ENCODE measurements at places on chromosomes 2 and 18.
A peak's percentile ranks its signal among the peaks of the same experiment; 100 is the strongest.

DNA sequence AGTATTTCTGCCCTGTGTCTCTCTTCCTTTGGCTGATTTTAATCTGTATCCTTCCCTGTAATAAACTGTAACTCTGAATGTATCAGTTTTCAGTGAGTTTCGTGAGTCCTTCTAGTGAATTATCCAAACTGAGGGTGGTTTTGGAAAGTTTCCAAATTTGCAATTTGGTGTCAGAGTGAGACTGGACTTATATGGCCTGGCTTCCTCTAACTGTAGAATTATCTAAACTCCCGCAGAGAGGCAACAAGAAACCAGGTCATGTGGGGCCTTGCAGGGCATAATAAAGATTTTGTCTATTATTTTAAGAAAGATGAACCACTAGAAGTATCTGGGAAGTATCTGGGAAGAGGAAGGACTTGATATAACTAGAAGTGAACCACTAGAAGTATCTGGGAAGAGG lies 95.3 kb upstream of the RNF152 start:
- DNase-seq, result no peak

DNA sequence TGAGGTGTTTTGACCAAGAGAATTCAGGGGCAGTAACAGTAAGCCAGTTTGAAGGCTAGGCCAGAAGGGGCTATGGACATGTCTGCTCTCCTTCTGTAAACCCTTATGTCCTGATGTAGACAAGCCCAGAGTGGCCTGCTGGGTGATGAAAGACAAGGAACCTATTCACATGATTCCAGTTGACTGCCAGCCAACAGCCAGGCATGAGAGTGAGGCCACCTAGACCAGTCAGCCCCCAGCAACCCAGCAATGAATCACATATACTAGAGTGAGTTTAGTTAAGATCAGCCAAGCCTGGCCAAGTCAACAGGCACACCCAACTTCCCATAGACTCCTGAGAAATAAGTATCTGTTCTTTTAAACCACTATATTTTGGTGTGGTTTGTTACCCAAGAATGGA lies 1889.7 kb upstream of the CELF4 start:
- no peak for DNase-seq

DNA sequence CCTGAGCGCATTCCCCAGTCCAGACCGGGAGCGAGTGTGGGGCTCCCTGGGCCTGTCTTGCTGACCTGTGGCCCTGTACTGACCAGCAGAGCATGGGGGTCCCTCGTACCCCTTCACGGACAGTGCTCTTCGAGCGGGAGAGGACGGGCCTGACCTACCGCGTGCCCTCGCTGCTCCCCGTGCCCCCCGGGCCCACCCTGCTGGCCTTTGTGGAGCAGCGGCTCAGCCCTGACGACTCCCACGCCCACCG lies 5.3 kb downstream of the NEU4 start:
- DNase-seq, result no peak

- DNase-seq, result no peak
These were observed 29.3 kb upstream of the INSIG2 start for GRCh38 chr2:118058951-118059350.

- peak; percentile 21 for DNase-seq
These were observed 57.5 kb downstream of the ZRANB3 start for GRCh38 chr2:135473567-135473966.

DNA sequence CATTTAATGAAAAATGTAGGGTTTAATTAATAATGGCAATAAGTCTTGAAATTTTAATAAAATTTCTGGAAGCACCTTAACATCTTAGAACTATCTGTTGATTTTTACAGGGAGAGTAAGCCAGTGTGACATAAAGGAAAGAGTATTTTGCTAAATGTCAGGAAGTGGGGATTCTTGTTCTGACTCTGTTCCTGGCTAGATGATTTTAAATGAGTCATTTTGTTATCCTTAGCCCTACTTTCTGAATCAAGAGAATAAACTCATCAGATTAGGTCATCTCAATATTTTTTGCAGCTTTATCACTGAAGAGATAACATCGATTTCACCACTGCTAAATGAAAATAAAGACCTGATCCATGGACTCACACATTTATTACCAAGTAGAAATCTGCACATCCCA lies 377.5 kb upstream of the CYRIA start:
- no peak for DNase-seq

DNA sequence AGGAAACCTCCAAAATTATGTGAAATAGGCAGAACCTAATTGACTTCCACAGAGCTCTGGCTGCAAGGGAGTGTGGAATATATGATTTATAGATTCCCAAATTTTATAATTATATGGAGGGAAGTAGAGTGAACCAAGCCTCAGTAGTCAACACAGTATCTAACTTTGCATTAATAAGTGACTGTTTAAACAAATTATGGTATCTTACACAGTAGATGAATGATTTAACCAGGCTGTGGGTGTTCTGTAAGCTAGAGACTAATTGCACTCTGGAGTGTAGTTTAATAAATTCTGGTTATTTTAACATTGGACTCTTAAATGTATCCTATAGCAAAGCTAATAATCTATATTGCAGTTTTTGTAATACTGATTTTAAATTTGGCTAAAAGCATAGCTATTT lies 183.5 kb downstream of the KIAA1328 start:
- DNase-seq, result no peak

DNA sequence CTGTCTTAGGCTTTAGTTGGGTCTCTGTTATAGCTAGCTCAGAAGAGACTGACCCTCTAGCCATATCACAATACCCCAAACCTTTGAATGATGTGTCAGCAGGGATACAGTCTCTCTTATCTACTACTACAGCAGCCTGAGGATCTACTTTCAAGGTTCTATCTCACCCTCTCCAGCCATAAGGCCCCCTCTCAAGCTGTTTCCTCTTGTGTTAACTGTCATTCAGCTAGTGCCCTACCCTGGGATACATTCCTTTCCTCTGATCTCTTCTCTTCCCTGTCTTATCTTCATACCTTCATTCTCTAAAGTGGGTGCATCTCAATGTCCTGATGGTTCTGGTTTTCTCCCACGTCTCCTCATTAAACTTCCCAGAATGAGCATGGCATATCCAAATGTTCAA lies 434.7 kb downstream of the NRXN1 start:
- no peak for DNase-seq

GRCh38 chr2:192137451-192137850 lies 57.3 kb downstream of the TMEFF2 start:
- DNase-seq, result no peak

GRCh38 chr2:236167297-236168109 lies 683 bp downstream of the GBX2 start:
- DNase-seq, result peak; percentile 50

DNA sequence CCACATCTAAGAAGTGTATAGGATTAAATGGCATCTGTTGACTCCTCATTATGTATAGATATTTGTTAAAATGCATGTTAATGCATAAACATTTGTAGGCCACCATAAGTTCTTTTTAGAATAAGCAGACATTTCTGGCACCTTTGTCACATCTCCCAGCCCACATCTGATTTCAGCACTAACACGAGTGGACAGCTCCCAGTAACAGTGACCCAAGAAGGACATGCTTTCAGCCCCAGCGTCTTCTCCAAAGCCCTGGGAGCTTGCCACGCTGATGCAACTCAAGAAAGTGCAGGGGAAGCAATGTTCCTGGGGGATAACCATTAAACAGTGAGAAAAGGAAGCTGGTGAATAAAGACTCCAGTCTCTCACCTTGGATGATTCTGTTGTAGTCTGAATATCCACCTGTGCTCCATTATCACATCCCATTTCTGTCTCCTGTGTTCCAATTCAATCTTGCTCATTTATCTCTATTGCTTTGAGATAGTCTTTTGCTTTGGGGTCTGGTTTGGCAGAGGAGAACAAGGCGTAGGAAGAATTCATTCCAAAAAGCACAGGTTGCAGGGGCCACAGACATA lies 182.6 kb upstream of the THSD7B start:
- DNase-seq, result peak; percentile 55

DNA sequence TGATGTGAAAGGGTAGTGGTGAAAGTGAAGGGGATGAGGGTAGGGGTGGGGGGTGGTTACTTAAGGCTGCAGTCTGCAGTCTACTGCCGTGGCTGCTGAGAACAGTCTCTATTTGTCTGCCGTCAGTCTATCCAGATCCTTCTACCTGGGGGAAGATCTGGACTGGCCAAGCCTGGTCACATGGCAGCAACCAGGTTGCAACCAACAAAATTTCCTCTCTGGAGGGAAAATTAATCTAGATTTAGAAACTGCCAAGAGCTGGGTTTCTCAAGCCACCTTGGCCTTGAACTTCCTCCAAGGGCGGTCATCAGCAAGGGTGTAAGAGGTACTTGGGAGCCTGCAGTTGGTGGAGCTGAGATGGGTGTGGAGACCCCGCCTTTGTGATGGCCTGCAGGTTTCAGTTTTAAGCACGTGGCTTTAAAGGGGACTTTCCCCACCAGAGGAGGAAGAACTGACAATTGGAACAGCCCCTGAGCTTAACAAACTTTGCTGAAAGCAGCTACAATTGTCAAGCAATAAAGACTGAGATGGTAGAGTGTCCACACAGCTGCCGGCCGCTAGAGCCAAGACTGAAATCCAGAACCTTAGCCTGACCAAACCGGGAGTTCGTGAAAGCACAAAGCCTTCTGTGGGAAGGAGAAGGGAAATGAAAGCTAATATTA lies 31.4 kb upstream of the KCMF1 start:
- DNase-seq, result no peak

- DNase-seq, result no peak
These were observed 326.4 kb downstream of the EIPR1 start for GRCh38 chr2:3051266-3051665.

DNA sequence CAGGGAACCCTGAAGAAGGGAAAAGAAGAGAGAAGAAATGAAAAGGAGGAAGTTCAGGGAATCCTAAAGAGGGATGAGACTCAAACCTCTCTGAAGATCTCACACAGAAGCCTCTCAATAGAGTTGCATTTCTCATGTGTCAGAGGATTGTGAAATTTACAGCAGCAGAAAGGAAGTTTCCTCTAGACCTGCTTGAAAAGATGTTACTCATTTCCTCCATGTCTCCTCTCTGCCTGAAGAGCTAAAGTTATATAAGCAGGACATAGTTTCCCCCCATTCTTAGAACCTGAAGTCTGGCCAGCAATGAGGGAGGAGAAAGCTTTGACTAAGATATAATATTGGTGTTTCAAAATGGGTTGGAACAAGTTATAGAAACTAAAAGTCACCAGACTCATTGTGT lies 1155.6 kb downstream of the LRP1B start:
- DNase-seq, result no peak

DNA sequence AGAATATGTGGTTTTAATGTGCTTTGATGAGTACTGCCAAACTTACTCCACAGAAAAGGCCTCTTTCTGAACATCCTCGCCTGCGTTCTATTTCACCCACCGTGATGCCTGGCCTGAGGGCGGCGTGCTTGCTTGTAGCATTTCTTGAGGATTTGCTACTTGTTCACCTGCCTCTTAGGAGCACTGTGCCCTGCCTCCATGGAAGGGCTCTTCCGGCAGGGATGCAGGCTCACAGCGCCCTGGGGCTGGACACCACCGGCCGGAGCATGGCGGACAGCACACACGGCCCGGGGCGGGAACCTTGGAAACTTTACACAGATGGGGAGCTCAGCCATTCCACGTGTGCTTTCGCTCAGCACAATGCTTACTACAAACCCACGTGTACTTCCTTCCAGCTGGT lies 37.1 kb downstream of the ANO7 start:
- no peak for DNase-seq

GRCh38 chr2:194104687-194105086 lies 1552.3 kb upstream of the SLC39A10 start:
- DNase-seq, result no peak

GRCh38 chr2:135093670-135094330 lies 41.7 kb downstream of the RAB3GAP1 start:
- no peak for DNase-seq

GRCh38 chr2:231104115-231104713 lies 20.6 kb downstream of the HTR2B start:
- peak; percentile 59 for DNase-seq

DNA sequence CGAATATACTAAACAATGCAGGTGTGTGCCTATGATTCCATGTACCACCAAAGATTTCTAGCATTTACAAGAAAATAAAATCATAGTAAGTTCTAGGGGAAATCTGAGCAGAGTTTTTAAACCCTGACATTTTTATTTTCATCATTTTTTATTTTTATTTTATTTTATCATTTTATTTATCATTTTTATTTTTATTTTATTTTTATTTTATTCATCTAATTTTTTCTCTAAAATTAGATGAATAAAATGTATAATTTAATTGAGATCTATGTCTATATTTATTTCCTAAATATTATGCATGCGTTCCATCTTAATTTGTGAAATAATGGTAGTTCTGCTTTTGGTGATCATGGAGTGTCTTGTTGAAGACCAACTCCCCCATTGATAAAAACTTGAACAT lies 257.6 kb upstream of the DOK6 start:
- no peak for DNase-seq

DNA sequence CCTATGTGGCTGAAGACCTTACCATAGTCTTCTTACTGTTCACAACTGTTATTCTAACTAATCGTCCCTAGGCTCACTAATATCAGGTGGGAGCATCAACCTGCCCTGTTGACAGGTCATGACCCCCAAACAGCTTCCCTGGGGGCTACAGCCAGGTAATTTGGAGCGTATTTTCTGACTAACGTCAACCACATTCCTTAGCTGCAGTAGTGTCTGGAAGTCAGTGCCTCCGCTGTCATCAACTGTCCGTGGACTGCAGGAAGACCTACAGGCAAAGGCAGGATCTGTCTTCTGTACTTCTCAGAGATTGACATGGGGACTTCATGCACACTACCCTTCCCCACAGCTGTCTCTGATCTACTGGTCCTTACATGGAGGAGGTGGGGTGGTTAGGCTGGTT lies 456.9 kb downstream of the BCL11A start:
- no peak for DNase-seq

- DNase-seq, result no peak
These were observed 21.2 kb upstream of the FZD5 start for GRCh38 chr2:207790898-207791297.

All from WTC11 (cell line).